Tracheal epithelial cell (primary cell): ENCODE measurements at places on chromosomes 7 and 10. TPM values are rescaled to one million over a fixed set of nuclear protein-coding genes. Genes with fewer than 3 reads are reported as not detected.

Gene TMEM213
- total RNA-seq, result not detected in 2 replicates

Gene CRHR2
- total RNA-seq, result not detected in 2 replicates

Gene CSTF2T
- 10.4 and 10.6 TPM in 2 replicates for total RNA-seq

Gene RELN
- total RNA-seq, result 0.21 and 0.48 TPM in 2 replicates

Gene SNCG
- 2.2 and 22.0 TPM in 2 replicates for total RNA-seq

Gene PRSS37
- not detected in 2 replicates for total RNA-seq

Gene CYP3A4
- under 0.01 and 0.21 TPM in 2 replicates for total RNA-seq

Gene ADIRF
- 2.4 and 72.5 TPM in 2 replicates for total RNA-seq

Gene PCDH15
- not detected in 2 replicates for total RNA-seq

Gene LRRD1
- not detected in 2 replicates for total RNA-seq

Gene ZNF775
- 3.4 and 3.8 TPM in 2 replicates for total RNA-seq
